Type B pancreatic cell (in vitro differentiated cells): ENCODE measurements at places on chromosomes 13 and 19. TPM values are rescaled to one million over a fixed set of nuclear protein-coding genes. Genes with fewer than 3 reads are reported as not detected.

GRCh38 chr19:28314756-28315155, 898.2 kb downstream of the UQCRFS1 start:
- no peak for DNase-seq

SYT3 gene
- 0.68 TPM in 1 of 2 replicates, not detected in the other for total RNA-seq

PTGIR gene
- 0.46 TPM in 1 of 2 replicates, not detected in the other for total RNA-seq

DNA sequence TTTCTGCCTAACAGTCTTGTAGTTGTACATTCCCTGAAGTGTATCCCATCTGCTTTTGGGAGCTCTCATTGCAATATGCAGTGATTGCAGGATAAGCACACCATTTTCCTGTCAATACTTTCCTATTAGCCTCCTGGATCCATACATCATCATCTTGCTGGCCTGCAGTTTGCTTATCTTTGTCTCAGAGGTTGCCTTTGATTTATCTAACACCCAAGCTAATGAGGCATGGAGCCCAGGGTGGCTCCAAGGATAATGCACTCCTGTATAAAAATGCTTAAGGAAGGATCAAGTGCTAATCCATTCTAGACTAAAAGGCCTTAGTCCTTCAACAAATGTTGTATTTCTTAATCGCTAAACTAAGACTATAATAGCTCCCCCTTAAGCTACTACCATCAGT, 161.6 kb upstream of the OBI1 start:
- DNase-seq = no peak

FOXO1 gene
- total RNA-seq = 16.9 and 21.5 TPM in 2 replicates

GRCh38 chr19:48804496-48804895, 6.3 kb downstream of the BCAT2 start:
- DNase-seq = no peak

DNA sequence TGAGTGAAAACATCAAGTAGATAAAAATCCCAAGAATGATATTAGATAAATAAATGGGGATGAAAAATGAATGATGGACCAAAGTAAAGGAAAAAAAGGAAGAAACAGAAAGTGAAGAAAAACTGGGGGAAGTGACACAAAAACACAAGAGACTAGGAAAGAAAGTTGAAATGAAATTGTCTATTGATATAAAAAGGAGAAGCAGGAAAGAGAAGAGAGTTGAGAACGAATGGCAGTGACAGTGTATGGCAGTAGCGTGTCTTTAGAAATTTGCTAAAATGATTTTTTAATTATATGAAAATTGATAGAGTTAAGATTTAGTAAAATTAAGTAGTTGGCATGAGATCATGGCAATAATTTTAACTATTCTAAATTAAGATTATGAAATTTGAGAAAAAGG, 36.3 kb upstream of the SGCG start:
- DNase-seq = no peak

- DNase-seq = no peak
Observed at GRCh38 chr13:46297361-46297811, 85.7 kb downstream of the LRRC63 start.

DNA sequence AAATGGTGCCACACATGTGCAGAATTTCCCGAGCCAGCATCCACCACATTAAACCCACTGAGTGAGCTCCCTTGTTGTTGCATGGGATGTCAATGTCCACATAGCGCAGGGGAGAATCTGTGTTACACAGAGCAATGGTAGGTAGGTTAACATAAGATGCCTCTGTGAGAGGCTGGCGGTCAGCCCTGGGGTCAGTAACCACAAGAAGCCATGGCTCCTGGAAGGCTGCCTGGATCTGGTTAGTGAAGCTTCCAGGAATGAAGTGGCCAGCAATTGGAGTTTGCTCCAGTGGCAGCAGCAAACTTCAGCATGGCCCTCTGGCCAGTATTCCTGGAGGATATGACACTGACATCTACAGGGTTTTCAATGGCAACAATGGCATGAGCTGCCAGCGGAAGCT, 37.0 kb upstream of the PCDH9 start:
- no peak for DNase-seq

GRCh38 chr19:29690842-29691241, 24.2 kb downstream of the C19orf12 start:
- no peak for DNase-seq

- DNase-seq = no peak
Observed at GRCh38 chr13:77048681-77049080, 21.7 kb upstream of the FBXL3 start.

- DNase-seq = no peak
Observed at GRCh38 chr19:38148337-38148736, 75.7 kb downstream of the DPF1 start.

DNA sequence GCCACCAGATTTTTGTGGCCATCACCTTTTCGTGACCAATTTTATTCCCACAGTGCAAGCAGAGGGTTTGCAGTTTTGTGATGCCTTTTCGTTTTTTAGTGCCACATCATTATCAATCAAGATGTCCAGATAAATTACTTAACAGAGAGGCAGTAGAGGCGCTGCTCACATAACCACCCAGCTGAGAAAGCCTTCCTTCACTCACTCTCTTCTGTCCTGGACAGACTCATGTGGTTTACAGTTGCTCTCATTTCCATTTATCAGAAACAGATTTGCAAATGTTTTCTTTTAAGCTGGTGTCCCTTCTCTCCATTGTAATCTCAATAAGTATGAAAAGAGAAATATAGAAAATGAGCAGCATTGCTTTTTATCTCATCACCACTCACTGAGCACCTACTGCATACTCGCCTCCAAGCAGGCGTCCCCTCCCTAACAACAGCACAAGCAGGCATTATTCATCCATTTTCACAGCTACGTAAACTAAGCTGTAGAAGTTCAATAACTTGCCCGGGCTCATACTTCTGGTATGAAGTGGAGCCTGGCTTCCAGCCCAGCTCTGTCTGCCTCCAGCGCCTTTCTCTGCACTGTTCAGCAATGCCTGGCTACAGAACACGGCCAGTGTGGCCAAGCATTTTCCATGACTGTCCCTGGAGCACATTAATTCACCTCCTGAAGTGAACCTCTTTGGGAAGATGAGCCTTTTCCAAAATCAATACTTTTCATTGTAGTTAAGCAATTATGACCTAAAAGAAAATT, 34.6 kb upstream of the KATNAL1 start:
- no peak for DNase-seq
